ENCODE measurements at places on chromosomes 3 and 15.

- DNase-seq, result peak; percentile 84
Measured at GRCh38 chr15:52227456-52227855, 36.3 kb upstream of the GNB5 start.

DNA sequence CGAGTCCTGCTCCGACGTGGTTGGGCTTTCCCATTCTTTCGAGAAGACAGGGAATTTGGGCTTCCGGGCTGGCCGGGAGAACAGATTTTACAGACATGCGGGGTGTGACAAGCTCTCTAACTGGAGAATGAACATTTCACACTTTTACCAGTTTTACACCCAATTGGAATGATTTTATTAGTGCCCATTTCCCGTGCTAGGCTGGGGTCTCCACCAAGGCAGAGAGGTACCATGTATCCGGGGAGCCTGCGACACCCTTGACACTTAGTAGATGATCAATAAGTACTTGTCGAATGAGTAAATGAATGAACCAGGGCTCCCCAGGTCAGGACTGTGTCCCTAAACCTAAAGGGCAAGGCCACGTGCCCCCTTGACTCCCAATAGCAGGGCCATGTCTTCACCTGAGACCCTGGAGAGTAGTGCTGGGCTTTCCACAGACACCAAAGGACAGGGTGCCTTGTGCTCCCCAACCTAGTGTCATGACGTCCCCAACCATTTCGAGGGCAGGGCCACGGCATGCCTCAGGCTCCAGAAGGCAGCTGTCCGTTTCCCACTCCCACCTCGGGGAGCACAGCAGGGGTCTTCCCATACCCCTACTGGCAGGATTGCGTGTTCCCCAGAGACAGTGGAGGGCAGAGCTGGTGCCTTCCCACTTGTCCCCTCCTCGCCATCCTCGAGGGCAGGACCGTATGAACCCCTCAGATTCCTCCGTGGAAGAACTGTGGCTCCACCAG lies 679 bp upstream of the MYD88 start:
- DNase-seq, result no peak

- peak; percentile 0 for DNase-seq
Measured at GRCh38 chr3:109336291-109336861, 970 bp downstream of the DPPA4 start.

GRCh38 chr3:114627770-114628169 lies 333.9 kb downstream of the TIGIT start:
- DNase-seq, result no peak

- DNase-seq, result no peak
Measured at GRCh38 chr3:3951071-3951470, 151.8 kb downstream of the LRRN1 start.

DNA sequence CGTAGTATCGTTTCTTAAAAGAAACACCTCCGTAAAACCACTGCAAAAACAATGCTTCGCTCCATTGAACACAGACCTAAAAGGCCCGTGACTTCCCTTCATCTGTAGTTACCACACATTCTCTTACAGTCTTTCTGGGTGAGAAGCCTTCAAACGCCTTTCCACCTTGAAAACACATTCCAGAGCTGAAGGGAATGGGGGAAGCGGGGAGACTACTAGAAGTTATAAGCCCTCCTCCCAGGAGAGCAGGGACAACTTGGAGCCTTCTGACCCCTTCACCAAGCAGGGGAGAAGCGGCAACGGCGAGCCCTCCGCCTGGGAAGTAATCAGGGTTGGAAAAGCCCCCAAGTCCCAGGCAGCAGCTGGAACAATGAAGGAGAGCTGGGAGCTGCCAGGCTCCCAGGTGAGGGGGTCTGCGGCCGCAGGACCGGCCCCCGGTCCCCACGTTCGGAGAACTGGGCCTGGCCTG lies 461 bp downstream of the SECISBP2L start:
- DNase-seq, result no peak

GRCh38 chr3:53858096-53858741 lies 11.9 kb downstream of the IL17RB start:
- no peak for DNase-seq

DNA sequence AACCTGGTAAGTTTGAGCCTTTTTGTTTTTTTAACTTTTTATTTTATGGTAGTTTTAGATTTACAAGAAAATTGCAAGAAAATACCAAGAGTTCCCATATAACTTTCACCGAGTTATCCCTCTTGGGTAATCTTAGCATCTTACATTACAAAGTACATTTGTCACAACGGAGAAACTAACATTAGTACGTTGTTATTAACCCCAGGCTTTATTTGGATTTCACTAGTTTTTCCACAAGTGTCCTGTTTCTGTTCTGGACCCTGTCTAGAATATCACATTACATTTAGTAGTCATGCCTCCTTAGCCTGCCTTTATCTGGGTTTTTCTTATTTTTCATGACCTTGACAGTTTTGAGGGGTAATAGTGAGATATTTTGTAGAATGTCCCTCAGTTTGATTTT lies 53.5 kb upstream of the KPNA4 start:
- DNase-seq, result no peak

DNA sequence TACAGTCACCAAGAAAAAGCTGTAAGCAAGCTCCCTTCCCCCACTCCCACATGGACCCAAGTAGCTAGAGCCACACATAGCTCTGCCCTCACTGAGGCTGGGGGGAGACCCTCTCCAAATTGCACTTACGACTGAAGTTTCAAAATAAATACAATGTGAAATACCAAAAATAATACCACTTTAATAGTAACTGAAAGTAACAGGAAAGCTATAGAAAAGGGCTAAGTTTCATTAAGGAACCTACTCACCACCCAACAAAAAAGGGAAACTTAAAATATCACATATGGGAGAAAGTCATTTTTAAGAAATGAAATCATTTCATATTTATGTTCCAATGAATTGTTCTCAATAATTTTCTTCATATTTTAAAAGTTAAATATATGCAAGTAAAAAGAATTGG lies 130.4 kb upstream of the UBE2E2 start:
- no peak for DNase-seq

Data from activated CD4-positive, alpha-beta T cell treated with anti-CD3 and anti-CD28 coated beads, Interleukin-2, amount 50 U/mL, for 16 hours (primary cell).